Right ventricle myocardium inferior (tissue), 1 donor: ENCODE measurements at places on chromosomes 16 and 17. TPM values are rescaled to one million over a fixed set of nuclear protein-coding genes. Genes with fewer than 3 reads are reported as not detected.

DNA sequence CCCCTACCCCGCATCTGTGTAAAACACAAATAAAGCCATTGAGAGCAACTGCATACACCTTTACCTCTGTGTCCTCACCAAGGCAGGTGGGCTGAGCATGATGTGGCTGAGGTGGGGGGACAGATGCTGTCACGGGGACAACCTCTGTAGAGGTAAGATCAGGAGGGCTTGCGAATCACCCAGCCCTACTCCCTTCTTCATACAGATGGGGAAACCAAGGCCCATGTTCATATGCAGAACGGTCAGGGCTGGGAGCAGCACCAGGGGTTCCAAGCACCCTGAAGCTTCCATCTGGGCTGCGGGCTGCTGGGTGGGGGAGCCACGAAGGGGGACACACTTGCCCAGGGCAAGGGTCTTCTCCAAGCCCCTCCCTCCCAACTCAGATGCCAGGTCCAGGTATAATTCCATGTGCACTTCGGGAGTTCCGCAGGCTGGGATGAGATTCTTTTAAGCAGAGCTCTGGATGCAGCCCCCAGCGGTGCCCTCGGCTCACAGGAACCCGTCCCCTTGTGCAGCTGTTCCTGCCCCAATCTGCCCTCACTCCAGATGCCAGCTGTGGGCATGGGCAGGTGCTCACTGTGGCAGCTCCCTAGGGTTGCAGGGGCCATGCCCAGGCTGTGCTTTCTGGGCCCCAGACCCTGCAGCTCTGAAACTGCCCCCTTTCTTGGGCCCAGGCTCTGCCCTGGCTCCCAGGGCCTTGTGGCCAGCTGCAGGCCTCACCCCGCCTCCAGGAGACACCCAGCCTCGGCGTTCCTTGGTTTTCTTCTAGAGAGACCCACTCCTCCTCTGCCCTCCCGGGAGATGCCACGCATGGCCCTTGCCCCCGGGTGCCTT lies 9.6 kb downstream of the CTRB1 start:
- DNase-seq: no peak

DNA sequence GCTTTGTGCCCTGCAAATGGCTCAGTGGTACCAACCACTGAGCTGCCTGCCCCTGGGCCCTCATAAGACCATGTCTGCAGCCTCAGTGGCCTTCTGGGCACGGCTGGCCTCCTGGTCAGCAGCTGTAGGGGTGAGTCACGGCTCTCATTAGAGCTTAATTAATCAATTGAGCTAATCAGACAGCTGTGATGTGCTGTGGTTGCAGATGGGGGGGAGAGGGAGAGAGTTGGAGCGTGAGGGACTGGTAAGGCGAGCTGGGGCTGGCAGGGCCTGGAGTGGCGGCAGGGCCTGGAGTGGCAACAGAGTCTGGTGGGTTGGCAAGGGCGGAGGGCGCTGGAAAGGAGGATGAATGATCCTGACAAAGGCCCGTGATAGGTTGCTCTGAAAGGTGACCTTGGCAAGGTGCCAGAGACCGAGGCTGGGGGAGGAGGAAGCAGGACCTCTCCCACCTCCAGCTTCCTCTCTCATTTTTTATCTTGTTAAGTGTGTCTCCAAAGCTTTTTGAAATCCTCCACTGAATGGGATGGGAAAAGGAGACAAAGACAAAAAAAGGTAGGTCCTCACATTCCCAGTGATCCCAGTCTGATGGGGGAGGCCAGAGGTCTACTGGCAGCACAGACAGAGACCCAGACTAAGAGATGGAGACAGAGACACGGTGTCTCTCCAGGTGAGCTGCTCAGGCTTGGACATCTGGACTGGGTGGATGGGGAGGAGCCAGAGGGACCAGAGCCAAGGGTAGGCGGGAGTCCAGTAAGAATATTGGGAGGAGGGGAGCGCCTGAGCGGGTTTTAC lies 41.6 kb downstream of the DCAKD start:
- no peak for DNase-seq

Gene PRSS33
- not detected for total RNA-seq

DNA sequence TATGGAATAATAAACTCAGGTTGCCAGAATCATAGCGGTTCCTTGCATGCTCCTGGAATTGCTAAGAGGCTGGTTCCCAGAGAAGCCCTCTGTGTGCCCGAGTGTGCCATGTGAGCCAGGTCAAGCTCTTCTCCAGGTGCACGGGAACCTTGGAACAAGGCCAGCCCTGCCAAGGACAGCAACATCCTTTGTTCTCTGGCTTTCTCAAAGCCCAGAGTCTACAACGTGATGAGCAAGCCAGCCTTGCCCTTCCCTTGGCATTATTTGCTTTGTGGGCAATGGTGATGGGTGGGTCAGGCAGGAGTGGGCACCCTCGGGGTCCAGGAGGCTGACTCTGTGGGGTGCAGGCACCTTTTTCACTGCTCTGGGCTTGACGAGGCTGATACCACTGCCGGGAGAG lies 14.2 kb upstream of the SEC14L1 start:
- DNase-seq: no peak

DNA sequence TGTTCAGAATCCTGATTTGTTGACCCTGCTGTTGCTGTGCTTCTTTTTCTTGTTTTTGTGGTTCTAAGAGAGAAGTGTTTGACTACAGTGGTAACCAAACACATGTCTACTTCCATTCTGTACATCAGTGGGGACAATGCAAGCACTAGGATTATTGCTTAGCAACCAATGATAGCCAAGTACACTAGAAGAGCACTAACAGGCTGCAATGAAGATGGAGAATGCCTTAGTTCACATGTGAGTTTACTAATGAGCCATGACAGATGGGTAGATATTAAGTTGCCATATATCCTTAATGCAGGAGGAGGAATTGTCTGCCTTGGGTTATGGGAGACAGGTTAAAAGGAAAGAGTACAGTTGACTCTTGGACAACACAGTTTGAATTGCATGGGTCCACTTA lies 8.3 kb downstream of the EFCAB5 start:
- no peak for DNase-seq

Gene STAT5A
- 14.6 TPM for total RNA-seq

Gene EVPL
- total RNA-seq: 0.11 TPM

GRCh38 chr17:58811290-58811689 lies 55.6 kb downstream of the PPM1E start:
- no peak for DNase-seq

GRCh38 chr17:19707728-19708221 lies 8.6 kb downstream of the SLC47A2 start:
- no peak for DNase-seq

Gene GGA3
- total RNA-seq: 25.1 TPM

Gene GRB7
- 2.4 TPM for total RNA-seq

Gene HBA2
- 86.1 TPM for total RNA-seq

GRCh38 chr16:80940069-80940856 lies 66.4 kb downstream of the CMC2 start:
- no peak for DNase-seq
